ENCODE measurements at places on chromosomes 6 and 20.
A peak's percentile ranks its signal among the peaks of the same experiment; 100 is the strongest.

DNA sequence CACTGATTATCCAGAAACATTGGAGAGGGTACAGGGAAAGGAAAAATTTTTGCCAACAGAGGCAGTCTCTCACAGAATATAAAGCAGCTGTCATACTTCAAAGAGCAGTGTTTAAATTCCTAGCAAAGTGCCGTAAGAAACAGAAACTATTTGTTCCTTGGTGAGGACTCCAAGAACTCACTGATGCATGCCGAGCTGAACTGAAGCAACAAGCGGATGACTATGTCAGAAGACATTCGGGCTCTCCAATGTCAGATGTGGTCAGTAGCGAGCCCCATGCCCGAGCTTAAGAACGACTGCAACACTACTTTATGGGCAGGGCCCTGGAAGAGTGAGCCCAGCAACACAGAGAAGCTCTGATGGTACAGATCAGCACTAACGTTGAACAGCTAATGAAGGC lies 54.7 kb downstream of the OR2B6 start:
- no peak for DNase-seq

- DNase-seq: no peak
Observed at GRCh38 chr20:43917380-43917779, 2.7 kb downstream of the TOX2 start.

- DNase-seq: peak; percentile 14
Observed at GRCh38 chr6:42199106-42199981, 4.6 kb upstream of the GUCA1B start.

DNA sequence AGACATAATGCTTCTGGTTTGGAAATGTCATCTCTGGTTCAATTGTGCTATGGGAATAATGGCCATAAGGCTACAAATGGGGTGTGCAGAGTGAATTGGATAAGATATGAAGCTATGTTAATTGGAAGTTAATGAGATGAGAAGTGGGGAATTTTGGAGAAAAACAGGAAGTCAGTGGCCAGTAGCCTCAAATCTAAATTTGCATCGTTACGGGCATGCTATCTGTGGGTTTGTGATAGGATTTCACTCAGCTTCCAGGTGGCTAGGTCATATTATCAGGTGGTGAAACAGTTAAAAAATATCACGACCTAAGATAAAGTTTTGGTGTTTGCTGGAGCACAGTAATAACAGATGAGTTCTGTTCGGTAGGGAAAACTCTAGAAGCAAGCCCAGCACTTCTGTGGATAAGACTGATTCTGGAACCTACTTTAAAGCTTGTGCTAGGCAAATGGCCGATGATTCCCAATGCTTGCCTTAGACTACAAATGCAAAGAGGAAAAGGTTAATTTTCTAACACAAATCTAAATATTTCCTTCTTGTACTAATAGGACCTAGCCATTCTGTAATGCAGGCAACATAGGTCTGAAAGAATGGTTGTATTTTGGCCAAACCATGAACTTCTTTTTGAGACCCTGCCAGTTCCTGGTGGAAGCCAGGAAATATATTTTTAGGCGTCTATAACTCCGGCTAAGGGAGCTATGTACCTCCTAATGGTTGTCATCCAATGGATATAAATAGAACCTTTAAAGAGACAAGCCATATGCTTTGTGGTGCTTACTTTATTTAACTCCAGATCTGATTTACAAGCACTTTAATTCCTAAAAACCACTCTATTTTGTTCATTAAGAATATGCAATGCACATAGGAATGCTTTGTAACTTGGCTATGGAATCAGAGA lies 111.0 kb downstream of the PLCB1 start:
- DNase-seq: no peak

- no peak for DNase-seq
Observed at GRCh38 chr6:135985471-135985870, 134.0 kb downstream of the PDE7B start.

DNA sequence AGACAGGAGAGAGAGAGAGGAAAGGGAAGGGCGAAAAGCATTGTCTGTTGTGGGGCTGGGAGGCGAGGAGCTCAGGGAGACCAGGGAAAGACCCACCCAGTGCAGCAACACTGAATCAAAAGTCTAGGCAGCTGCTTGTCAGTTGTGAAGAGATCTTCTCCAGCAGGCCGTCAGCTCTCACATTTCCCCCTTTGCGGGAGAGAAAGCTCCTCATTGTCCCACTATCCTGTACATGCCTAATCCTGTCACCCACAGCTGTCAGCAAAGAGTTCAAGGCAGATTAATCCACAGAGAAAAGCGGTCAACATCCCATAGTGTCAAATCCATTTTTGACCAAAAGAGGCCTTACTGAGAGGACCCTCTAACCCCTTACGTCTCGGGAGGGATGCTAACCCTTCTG lies 27.3 kb downstream of the RNF182 start:
- no peak for DNase-seq

GRCh38 chr6:35731414-35731735 lies 5.5 kb upstream of the ARMC12 start:
- peak; percentile 57 for DNase-seq

GRCh38 chr20:45347936-45348778 lies at the start of gene SDC4:
Gene SDC4, minus strand, starts transcription at chr20:45348424. Its CDS starts 40 bp downstream, at chr20:45348384.
- peak; percentile 84 for DNase-seq

DNA sequence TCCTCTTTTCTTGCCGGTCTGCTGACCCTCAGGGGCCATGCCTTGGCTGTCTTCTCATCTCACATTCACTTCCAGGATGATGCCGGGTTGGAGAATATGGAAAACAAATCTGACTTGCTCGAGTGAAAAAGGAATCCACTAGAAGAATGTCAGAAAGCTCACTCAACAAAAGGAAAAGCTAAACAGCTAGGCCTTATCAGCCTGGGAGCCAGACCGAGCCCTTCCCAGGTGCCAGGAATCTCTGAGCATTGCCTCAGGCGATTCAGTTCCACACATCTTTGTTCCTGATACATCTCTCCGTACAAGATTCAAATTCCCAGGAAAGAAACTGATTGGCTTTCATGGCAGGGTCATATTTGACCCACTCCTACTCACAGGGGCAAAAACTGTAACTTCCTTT lies 9.2 kb upstream of the OSER1 start:
- no peak for DNase-seq

DNA sequence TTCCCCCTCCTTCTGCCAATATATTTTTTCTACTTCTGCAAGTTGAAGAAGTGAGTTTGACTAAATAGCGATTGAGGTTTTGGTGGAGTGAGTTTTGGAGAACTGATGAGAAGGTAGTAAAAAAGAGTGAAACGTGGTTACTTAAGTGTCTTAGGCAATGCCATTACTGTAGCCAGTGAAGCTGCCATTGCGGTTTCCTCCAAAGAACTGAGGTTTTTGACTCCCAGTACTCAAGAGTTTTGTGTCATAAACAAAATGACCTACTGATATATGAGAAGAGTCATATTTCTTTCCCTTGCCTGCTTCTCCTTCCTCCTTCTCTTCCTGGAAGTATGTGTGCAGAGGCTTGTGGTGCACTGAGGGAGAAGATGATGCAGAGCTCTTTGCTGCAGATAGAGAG lies 554.5 kb upstream of the MAP3K7 start:
- DNase-seq: no peak
